ENCODE measurements at places on chromosomes 7 and 10. TPM values are rescaled to one million over a fixed set of nuclear protein-coding genes. Genes with fewer than 3 reads are reported as not detected.

MUC12 gene
- not detected for total RNA-seq

GRCh38 chr7:155203059-155203881 is 94.4 kb upstream of the INSIG1 start:
- DNase-seq: no peak

- DNase-seq: no peak
These were observed 1140.8 kb upstream of the AUTS2 start for GRCh38 chr7:68457481-68457880.

ADCYAP1R1 gene
- not detected for total RNA-seq

GRCh38 chr10:29569795-29570194 is 65.0 kb downstream of the SVIL start:
- no peak for DNase-seq

DNA sequence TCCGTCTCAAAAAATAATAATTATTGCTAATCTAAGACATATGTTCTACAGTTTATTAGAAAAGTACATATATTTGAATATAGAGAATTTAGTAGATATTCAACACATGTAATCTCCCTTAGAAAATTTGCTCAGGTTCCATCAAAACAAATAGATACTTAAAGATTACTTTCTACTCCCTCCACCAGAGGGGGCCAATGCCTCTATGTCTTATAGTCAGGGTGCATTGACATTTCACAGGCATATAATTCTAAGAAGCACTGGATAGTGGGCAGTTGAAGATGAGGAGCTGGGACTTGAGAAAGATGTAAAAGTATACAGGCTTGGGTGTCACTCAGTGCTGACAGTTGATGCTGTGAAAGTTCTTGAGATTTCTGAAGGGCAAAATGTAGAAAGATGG is 301.6 kb upstream of the HPS1 start:
- DNase-seq: no peak

- DNase-seq: no peak
These were observed 129.0 kb downstream of the MARCHF5 start for GRCh38 chr10:92419740-92420545.

DNA sequence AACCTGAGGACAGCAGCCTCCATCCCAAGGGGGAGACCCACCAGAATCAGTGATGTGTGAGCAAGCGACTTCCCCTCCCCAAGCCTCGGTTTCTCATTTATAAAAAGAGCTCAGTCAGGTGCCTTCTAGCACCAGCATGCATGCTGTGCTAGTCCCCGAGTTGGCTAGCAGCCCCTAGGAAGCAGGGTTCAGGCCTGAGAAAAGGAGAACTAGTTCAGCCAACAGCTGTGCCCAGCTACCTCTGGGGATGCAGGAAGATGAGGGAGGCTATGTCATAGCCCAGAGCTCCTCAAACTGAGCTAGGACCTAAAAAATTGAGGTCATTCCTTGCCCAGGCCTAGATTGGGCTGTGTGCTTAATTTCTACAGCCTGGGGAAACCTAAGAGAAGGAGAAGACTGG is 13.7 kb downstream of the DRGX start:
- no peak for DNase-seq

- no peak for DNase-seq
These were observed 35.1 kb downstream of the ADD3 start for GRCh38 chr10:110042891-110043290.

DNA sequence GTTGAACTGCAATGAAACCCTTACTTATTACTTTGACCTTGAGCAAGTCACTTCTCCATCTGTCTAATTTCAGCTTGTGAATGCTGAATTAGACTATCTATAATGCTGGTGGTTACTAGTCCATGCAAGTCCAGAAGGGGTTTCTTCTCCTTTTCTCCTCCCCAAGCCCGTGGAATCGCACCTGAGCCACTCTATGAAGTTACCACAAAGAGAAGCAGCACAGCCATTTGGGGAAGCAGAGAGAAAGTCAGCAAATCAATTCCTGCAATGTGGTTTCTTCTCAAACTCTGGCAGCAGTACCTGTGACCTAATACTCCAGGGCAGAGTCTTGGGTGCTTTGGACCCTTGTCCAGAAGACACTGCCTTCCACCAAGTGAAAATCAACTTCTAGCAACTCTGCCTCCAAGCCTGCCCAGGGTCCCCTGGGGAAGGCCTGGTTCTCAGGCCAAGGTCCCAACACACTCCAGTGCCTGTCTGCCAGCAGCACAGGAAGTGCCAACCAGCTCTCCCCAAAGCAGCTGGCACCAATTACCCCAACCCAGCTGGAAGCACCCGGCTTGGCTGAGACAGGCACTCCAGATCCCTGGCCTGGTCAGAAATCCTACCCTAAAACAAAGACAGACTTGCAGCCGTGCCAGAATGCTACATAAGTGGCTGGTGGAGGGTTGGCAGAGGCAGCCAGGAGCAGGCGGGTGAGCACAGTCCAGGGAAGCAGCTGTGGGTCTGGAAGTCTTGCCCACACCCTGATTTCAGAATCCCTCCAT is 200.3 kb downstream of the LSM5 start:
- no peak for DNase-seq

DNA sequence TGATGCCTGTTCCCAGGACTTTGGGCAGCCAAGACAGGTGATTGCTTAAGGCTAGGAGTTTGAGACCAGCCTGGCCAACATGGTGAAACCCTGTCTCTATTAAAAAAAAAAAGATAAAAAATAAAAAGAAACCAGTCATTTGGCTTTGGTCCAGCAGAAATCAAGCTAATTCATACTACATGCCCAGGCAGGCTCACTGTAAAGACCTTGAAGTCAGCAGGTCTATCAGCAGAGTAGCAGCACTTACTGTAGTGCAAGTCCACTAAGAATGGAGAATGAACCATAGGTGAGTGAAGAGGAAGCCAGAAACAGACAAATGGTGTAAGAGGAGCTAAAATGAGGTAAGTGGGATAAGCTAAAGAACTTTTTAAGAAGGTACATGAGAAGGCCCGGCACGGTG is 24.7 kb downstream of the PSPH start:
- no peak for DNase-seq

ZNF862 gene
- 36.9 TPM for total RNA-seq

TMEM176A gene
- not detected for total RNA-seq

DEPP1 gene
- total RNA-seq: not detected

GRCh38 chr7:32071466-32072091 is 1.4 kb upstream of the PDE1C start:
- no peak for DNase-seq

GRCh38 chr7:132422502-132423111 is 153.7 kb downstream of the PLXNA4 start:
- DNase-seq: no peak

All from naive thymus-derived CD4-positive, alpha-beta T cell (primary cell).